ENCODE measurements at places on chromosomes 5 and 9.

GRCh38 chr5:177445052-177445916 lies 1.3 kb upstream of the PRR7 start:
- DNase-seq = no peak

DNA sequence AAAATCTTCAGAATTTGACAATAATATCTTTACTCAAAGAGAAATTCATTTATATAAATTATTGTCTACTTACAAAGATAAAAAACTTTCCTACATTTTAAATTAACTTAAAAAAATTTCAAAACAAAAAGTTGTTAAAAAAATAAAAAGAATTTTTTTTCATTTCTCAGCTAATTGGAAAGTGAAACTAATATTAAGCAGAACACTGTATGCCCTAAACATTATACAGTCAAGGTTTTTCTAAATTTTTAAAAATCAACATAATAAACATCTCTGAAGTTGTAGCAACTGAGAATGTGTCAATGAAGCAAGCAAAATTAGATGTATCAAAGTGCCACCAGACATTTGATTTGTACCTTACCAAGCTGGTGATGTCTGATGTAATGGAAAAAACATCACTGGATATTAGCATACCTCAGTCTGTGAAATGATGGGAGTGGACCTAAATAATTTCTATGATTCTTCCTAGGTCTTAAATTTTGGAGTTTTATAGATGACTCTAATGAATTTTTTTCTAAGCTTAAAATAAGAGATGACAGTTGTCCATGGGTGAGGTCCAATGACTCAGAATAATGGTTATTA lies 290.1 kb downstream of the ADAMTS6 start:
- DNase-seq = peak; percentile 54

DNA sequence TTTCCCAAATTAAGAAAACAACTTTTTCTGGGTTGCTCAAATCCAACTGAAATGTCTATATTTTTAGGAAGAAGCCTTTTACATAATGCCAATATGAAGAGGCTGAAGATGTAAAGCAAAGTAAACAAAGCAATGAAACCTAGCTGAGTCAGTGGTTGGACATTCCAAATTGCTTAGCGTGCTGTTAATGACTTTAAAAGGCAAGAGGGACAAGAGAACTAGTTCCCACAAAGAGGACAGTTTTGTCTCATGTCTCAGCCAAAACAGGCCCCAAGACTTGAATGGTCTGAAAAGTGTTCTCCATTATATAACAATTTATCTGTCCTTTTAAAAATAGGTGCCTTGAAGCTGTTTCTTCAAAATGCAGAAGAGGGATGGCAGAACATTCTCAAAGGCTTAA lies 407.0 kb downstream of the ENC1 start:
- peak; percentile 93 for DNase-seq

DNA sequence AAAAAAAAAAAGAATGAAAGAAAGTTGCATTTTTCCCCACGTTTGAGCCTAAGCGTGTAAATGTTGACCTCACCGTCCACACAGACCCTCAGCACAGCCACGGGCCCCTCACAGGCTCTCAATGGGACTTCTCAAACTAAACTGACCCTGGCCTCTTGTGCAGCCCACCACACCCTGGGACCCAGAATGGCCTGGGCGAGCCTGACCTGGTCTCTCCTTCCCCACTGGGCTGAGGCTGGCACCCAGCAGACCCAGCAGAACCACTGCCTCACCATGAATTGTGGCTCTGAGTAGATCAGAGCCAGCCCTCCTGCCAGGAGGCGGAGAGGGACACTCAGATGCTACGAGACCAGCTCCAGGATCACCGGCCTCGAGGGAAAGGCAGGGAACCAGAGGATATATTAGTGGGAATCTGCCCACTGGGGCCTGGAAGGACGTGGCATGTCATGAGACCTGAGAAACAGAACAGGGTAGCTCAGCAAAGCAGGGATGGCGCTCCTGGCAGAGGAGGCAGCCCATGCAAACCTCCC lies 124.4 kb downstream of the ZNF354C start:
- no peak for DNase-seq

DNA sequence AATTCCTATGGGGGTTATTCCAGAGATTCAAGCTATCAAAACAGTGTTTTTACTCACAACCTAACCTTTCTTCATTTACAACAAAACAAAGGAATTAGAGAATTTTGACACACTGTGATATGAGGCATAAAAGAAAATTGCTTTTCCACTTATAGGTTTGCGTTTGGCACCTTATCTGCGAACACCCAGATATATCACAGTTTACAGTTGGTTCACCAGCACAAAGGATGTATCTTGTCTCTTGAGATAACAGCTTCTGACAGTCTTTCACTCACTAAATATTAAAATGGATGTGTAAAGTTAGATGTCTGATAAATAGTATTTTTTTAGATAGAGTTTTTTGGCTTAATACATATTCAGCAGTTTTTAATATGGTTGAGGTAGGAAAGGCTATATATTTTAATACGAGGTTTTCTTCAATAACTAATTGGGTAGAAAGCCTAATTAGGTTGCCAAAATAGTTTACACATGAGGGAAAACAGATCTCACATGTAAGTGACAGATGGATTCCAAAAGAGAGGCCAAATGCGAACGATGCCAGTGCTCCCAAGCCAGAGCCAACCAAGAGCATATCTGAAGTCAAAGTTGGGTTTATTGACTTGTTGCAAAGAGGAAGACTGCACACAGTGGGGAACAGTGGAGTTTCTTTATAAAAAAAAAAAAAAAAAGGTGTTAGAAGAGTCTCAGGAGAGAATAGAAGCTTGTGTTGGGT lies 1495.2 kb downstream of the MAT2B start:
- no peak for DNase-seq

DNA sequence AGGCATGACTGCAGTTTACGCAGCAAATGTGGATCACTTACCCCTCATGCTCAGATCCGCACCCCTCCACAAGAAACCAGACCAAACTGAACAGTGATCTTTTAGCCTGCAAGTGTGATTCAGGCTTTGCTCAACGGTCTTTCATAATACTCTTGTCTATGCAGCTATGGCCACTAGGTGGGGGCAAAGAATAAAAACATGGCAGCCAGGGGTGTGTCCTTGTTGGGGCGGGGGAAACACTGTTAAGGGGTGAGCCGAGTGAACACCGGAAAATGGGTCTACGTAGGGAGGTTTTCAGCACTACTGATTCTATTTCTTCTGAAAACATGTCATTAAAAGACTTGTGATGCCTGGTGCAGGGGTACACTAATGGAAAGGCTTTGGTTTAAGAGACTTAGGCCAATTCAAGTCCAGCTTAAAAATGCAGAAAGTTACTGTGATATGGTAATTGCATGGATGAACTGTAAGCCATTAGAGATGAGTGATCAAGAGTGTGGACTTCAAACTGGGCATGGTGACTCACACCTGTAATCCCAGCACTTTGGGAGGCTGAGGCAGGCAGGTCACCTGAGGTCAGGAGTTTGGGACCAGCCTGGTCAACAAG lies 49.9 kb upstream of the GPR151 start:
- peak; percentile 61 for DNase-seq

- DNase-seq = peak; percentile 49
Observed at GRCh38 chr9:94817291-94818177, 91.0 kb downstream of the AOPEP start.

DNA sequence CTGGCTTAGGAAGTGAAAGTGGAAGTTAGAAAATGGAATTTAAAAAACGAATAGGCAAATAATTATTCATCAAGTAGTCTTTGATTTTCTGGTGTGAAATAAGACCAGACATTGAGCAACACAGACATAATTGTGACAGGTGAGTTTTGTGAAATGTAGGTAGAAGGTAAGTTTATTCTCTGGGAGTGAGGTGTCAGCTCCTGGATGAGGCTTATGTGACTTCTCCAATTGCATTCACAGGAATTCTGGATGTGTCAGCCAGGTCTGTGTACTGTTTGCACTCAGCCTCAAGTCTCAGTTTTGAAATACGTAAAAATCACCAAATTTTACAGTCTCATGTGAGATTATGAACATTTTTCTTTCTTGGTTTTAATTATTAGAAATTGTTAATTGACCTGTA lies 537.6 kb downstream of the CETN3 start:
- DNase-seq = no peak

GRCh38 chr5:147887930-147888329 lies 9.4 kb downstream of the SCGB3A2 start:
- DNase-seq = peak; percentile 28
